ENCODE measurements at places on chromosomes 1 and 21. TPM values are rescaled to one million over a fixed set of nuclear protein-coding genes. Genes with fewer than 3 reads are reported as not detected.

CXADR gene
- 12.2 TPM for total RNA-seq

RASAL2 gene
- total RNA-seq = 17.1 TPM

PLEKHN1 gene
- 6.3 TPM for total RNA-seq

NPHS2 gene
- not detected for total RNA-seq

BRINP3 gene
- total RNA-seq = not detected

CFAP107 gene
- total RNA-seq = not detected

VASH2 gene
- 1.7 TPM for total RNA-seq

FRRS1 gene
- total RNA-seq = 1.5 TPM

KCNA3 gene
- total RNA-seq = not detected

RIIAD1 gene
- total RNA-seq = not detected

ZYG11A gene
- total RNA-seq = 2.7 TPM

PBX1 gene
- total RNA-seq = 15.9 TPM

DMRTB1 gene
- not detected for total RNA-seq

AKNAD1 gene
- 1.6 TPM for total RNA-seq

GIPC2 gene
- 0.03 TPM for total RNA-seq

TAS1R3 gene
- 0.15 TPM for total RNA-seq

REN gene
- total RNA-seq = not detected

FMO5 gene
- 0.35 TPM for total RNA-seq

RIPPLY3 gene
- 0.78 TPM for total RNA-seq

MMEL1 gene
- not detected for total RNA-seq
